ENCODE measurements at places on chromosomes 5 and 9.

DNA sequence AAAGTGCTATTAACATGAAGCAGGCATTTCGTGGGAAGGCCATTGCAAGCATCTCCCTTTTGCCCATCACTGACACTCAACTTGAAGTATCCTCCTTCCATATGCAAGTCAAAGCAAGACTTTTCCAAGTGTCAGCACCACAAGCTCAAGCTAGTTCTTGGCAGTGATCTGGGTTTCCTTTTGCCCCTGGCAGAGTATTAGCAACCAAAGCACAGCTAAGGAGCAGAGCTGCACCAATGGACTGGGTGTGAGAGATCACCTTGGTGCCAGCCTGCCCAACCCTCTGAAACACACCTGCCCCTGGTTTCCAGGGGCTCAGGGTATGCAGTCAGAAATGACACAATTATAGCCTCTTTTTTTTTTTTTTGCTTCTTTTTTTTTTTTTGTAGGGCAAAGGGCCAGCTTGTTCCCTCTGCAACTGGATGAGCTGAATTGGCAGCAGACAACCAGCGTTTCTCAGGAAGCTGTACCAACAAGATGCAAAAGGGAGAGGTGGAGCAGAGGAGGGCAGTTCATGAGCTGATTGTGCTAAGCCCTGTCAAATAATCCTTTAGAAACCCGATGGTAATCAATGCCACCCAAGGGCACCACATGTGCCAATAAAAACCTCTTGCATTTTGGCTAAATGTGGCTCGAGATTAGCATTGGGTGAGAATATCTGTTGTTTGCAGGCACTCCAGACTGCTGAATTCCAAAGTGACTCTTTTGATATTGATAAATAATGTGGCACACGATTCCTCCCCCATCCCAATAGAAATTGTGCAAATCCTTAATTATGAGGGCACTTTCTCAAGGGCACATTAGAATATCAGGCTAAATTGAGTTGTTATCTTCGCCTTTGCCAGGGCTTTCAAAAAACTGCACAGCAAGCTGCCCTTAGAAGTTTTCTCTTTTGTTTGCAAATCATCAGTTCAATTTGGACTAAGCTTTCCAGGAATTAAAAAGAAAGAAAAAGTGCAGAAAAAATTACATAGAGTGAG, 192.4 kb downstream of the GAS1 start:
- no peak for DNase-seq

- DNase-seq: no peak
Observed at GRCh38 chr5:69090158-69090557, 3.7 kb upstream of the SLC30A5 start.

- DNase-seq: no peak
Observed at GRCh38 chr5:140869555-140869886, 764 bp downstream of the PCDHA11 start.

- DNase-seq: no peak
Observed at GRCh38 chr9:136511670-136512592, 29.1 kb upstream of the SEC16A start.
